ENCODE measurements at places on chromosomes 4 and X.

DNA sequence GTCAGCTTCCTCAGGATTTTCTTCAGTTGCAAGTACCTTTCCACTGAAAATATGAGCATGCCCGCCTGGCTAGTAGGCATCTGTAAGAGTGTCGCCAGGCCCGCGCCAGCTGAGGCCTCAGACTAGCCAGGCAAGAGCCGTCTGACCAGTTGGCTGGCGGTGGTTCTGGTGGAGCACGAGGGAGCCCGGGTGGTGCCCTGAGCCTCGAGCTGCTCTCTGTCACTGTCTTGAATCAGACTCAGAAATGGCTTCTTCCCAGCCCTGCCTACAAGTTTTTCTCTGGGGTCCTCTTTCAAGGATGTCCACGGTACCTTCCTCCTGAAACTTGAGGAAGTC is 11.9 kb downstream of the GRPEL1 start:
- DNase-seq: no peak

DNA sequence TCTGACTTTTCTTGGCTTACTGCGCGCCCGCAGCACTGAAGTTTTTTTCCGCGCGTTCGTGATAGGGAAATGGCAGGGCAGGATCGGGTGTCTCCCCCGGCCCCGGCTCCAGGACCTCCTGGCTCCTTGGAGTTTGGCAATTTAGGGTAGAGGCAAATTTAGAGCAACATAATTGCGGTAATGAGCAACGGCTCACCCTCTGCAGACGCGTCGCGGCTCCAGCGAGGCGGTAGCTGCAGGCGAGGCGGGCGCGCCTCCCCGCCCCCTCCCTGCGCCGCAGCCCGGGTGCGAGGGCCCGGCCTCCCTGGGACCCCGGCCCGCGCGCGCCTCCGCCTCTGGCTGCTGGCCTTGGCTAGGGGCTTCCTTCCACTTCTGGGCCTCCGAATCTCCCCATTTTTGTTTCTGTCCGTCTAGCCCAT is 6.2 kb downstream of the MSX1 start:
- DNase-seq: no peak

DNA sequence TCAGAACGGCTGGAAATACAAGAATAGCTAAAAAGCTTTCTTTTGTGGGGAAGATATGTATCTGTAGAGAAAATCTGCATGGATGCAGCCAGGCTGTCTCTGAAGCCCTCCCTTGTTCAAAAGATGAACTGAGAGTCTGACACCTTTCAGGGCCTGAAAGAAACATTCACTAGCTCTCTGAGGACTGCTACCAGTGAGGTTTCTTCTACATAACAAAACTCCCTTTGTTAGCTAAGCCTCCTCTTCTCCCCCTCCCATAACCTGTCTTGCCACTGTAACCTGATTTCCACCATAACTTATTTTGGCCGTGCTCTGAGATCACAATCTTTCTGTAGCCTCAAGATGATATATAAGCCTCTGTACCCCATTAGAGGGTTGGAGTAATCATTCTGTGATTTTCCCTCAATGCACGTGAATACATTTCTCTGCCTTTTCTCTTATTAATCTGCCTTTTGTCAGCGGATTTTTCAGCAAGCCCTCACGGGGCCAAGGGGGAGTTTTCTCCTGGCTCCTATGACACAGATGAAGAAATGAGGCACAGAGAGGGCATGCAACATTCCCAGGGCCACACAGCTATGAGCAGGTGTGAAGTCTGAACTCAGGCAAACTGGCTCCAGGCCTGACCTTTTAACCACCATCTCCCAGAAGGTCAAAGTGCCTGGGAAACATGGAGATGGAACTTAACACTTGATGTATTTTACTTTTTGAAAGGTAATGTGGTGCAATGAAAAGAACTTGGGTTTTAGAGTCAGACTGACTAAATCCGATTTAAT is 161.6 kb upstream of the PRDX4 start:
- DNase-seq: no peak

- DNase-seq: no peak
These were observed 233.4 kb downstream of the MAML3 start for GRCh38 chr4:139920486-139921002.

GRCh38 chr4:152684007-152684406 is 4.2 kb upstream of the TMEM154 start:
- no peak for DNase-seq

DNA sequence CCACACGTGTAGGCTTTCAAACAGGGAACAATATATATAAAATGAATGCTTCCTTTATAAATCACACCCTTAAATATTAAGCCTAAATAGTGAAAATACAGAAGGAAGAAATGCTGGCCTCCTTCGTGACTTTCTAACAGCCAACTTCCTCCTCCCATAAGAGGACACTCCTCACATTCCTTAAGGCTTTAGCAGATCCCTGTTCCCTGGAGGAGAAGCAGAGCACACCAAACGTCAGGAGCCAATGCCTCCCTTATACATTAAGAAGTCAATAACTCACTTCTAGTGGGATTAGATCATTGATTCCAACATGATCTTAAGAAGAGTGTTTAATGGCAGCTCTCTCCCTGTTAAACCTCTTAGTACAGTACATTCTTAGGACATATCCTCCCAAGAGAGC is 108.4 kb upstream of the FAM241A start:
- no peak for DNase-seq

- DNase-seq: no peak
These were observed 181.4 kb downstream of the DKK2 start for GRCh38 chr4:106854569-106855351.

- DNase-seq: no peak
These were observed 247.6 kb downstream of the CBLL2 start for GRCh38 chrX:22520128-22520828.

- DNase-seq: no peak
These were observed 44.9 kb downstream of the MAMLD1 start for GRCh38 chrX:150408007-150408406.

DNA sequence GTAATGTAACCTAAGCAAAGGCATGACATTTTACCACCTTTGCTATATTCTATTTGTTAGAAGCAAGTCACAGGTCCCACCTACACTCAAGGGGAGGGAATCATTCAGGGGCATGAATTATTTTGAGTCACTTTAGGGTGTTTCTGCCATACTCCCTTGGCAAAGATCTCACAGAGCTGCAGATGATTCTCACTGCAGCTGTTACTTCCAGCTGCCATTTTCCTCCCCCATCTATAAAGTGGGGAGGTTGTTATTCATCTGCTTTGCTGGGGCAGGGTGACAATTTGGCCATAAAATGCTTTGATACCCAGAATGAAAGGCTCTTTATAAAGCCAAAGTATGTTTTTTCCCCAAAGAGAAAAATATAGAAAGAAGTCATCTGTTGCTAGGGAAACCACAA is 136.5 kb upstream of the SMIM31 start:
- DNase-seq: no peak

- DNase-seq: no peak
These were observed 511 bp downstream of the GABRB1 start for GRCh38 chr4:47031751-47032404.

GRCh38 chr4:24032371-24032989 is 142.6 kb upstream of the PPARGC1A start:
- DNase-seq: no peak

GRCh38 chr4:157655096-157655809 is 434.7 kb downstream of the GRIA2 start:
- DNase-seq: no peak

GRCh38 chrX:71579136-71579989 is 1.1 kb downstream of the GCNA start:
- no peak for DNase-seq

Data from stimulated activated CD8-positive, alpha-beta memory T cell treated with anti-CD3 and anti-CD28 coated beads, Interleukin-7, amount 100 ng/mL, for 24 hours (primary cell).